ENCODE measurements at places on chromosomes 16 and 17.

DNA sequence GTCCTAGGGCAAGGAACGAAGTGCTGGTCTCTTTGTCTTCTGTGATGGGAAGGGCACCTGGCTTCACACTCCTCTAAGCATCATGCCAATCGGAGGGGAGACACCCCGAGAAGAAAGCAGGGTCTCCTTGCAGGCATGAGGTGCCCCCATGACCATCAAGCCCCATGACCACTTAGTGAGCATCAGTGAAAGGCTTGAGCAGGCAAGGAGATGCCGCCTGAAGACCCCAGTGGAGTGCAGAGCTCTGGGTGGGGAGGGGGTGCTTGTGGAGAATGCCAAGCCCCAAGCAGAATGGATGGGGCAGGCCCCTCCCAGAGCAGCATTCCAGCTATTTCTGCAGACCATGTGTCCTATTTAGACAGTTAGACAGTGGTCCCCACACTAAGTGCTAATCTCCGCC is 232.7 kb upstream of the TNRC6C start:
- DNase-seq, result no peak

DNA sequence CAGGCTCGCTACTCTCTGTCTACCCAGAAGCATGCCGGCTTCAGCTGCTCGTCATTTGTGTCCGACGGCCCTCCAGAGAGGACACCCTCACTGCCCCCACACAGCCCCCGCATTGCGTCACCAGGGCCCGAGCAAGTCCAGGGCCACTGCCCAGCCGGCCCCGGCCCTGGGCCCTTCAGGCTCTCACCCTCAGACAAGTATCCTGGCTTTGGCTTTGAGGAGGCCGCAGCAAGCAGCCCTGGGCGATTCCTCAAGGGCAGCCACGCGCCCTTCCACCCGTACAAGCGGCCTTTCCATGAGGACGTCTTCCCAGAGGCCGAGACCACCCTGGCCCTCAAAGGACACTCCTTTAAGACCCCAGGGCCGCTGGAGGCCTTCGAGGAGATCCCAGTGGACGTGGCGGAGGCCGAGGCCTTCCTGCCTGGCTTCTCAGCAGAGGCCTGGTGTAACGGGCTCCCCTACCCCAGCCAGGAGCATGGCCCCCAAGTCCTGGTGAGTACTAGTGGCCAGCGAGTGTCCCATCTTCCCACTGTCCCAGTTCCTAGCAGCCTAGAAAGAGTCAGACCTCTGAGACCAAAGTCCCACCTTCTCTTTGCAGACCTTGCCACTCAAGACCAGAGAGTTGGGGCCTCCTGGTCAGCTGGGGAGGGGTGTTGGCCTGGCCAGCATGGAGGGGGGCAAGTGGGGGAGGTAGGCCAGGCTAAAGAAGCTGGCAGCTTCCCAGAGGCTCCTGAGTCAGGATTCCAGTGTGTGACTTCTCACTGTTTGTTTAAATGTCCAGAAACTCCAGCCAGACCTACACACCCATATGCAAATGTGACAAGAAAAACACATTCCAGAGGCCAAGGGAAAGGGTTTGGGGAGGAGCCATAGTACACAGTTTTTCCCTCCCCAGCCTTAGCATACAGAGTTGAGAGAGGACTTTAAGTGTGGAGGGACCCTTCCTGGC is 18.6 kb downstream of the FOXN1 start:
- no peak for DNase-seq

GRCh38 chr16:28845293-28845692 is 855 bp downstream of the TUFM start:
- peak; percentile 31 for DNase-seq

GRCh38 chr17:18946536-18946935 is 5.4 kb upstream of the SLC5A10 start:
- no peak for DNase-seq

GRCh38 chr16:74788108-74788507 is 13.5 kb upstream of the FA2H start:
- no peak for DNase-seq

GRCh38 chr16:24906199-24906808 is 60.5 kb downstream of the SLC5A11 start:
- DNase-seq, result peak; percentile 6

DNA sequence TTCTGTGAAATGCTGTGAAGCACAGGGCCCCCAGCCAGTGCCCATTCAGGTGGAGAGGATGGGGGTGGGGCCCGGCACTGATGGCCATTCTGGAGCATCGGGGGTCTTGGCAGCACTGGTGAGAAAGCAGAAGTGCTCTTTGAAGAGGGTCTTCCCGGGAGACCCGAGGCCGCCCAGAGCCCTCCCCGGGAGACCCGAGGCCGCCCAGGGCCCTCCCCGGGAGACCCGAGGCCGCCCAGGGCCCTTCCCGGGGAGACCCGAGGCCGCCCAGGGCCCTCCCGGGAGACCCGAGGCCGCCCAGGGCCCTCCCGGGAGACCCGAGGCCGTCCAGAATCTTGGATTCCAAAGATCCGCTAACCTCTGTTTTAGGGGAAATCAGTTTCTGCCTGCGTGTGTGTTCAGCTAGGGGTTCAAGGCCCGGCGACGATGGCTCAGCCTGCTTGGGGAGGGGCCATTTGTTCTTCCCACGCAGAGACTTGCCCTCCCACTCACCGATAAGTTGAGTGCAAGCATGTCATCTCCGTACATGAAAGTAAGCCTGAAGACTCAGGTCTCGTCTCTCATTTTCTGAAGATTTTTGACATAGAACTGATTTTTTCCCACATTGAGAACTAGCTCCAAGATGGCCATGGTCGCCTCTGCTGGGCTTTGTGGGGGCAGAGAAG is 35.2 kb upstream of the CAPN15 start:
- no peak for DNase-seq

DNA sequence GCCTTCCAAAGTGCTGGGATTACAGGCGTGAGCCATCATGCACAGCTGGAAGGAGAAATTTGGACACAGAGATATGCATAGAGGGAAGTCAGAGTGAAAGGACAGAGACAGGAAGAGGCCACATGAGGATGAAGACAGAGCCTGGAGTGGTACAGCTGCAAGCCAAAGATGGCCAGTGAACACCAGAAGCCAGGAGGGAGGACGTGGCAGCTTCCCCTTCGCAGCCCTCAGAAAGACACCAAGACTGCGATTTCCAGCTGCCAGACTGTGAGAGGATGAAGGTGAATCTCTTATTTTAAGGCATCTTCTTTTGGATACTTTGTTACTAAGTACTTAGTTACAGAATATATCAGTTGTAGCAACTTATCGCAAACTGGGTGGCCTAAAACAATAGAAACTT is 60.5 kb upstream of the PLCG2 start:
- peak; percentile 58 for DNase-seq

GRCh38 chr17:73513426-73513825 is 130.8 kb downstream of the SDK2 start:
- no peak for DNase-seq

- no peak for DNase-seq
These were observed 1.6 kb downstream of the CPPED1 start for GRCh38 chr16:12802048-12802447.

DNA sequence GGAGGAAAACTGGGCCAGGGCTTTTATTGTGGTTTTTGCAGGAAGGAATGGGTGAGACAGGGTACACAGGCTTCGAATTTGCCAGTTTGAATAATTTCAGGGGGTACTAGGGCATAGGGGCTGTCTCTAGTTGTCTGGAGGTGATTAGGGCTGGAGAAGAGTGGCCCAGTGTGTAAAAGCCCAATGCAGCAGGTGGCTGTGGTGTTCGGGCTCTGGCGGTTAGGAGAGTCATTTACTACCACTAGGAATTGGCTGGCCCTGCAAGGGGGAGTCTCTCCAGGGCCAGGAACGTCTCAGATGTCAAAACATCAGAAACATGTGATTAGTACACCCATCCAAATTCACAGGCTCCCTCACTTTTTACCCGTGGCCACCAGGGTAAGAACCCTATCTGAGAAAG is 50.3 kb downstream of the GINS3 start:
- no peak for DNase-seq

GRCh38 chr17:56152874-56153602 is at the start of gene ANKFN1:
Gene ANKFN1 (plus strand): TSS chr17:56153475. CDS start chr17:56212668, 59,193 bp downstream.
- no peak for DNase-seq

GRCh38 chr17:75456039-75456416 is 407 bp upstream of the TMEM94 start:
- no peak for DNase-seq

DNA sequence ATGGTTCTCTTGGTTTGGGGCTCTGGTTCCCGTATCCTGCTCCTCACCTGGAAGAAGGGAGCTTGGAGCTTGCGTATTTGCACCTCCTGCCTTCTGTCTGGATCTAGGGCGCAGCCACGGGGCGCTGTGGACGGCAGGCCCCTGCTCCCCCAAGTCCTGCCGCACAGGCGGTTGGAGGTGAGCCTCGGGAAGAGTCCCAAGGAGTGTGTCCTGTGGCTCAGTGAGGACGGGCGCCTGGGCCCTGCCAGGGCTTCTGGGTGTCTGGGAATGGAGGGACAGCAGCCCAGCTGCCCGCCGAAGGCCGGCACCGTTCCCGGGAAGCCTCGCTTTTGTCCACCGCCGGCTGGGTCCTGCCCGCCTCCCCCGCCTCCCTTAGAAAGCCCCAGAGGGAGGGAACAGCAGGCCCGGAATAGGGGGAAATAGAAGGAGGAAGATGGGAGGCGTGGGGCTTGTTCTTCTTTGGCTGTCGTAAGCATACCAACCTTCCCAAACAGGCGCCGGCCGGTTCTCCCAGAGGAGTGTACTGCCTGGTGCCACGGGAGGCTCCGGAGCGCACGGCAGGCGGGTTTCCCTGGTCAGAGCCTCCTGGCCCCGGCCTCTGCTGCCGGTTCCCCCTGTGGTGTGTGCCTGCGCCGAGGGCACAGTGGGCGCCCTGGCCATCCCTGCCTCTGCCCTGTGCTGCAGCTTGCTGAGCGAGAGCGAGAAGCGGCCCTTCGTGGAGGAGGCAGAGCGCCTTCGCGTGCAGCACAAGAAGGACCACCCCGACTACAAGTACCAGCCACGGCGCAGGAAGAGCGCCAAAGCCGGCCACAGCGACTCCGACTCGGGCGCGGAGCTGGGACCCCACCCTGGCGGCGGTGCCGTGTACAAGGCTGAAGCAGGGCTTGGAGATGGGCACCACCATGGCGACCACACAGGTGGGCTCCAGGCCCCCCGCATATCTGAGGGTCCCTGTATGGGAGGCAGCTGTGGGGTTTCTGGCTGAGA is 1.8 kb downstream of the SOX8 start:
- DNase-seq, result no peak

DNA sequence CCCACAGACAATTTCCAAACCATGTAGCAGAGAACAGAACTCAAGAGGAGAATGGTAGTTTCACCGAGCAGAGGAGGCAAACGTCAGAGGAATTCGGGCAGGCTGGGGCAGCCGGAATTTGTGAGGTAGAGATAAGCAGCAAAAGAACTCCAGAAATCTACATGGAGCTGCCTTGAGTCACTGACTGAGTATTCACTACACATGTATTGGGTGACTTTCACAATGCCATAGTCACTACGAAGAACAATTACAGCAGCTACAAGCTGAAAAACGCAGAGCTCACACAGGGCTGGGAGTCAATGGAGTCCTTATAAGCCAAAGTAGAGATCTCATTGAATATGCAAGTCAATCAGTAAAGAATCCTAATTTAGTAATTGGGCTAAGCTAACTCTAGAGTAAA is 13.4 kb downstream of the CMC2 start:
- DNase-seq, result no peak

DNA sequence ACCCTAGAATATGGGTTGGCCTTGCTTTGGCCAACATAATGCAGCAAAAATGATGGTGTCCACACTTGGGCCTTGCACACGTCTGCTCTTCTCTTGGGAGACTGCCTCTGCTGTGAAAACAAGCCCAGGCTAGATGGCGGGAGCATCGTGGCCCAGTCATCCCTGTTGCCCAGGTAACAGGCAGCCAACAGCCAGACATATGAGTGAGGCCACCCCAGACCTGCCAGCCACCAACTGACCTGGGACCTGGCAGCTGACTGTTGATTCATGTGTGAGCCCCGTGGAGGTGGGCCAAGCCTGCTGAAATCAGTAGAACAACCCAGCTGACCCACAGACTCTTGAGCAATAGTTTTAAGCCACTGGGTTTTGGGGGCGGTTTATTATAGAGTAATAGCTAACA is 39.4 kb upstream of the CDH3 start:
- DNase-seq, result no peak

GRCh38 chr17:69443138-69443537 is 28.6 kb downstream of the MAP2K6 start:
- DNase-seq, result no peak

GRCh38 chr16:30022887-30023286 is at the start of gene C16orf92:
Gene C16orf92 (plus strand): TSS chr16:30023198. CDS start chr16:30023341, 143 bp downstream.
- no peak for DNase-seq

DNA sequence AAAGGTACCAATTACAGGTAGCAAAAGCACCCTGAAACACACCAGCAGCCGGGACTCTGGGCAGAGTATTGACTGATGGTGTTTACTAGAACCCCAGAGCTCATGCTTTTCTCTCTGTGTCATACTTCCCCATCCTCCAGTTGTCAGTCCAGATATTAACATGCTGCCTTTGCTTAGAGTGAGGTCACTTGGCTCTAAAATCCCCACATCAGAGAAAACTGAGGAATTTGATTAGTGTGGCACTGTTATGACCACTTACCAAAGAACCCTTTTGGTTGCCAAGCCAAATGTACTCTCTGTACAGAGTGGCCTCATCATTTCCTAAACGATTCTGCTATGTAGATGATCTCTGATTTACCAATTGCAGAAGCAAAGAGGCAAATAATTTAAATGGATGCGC is 80.4 kb downstream of the ABCC12 start:
- DNase-seq, result no peak

- DNase-seq, result no peak
These were observed 948 bp downstream of the LUC7L start for GRCh38 chr16:228151-228851.

DNA sequence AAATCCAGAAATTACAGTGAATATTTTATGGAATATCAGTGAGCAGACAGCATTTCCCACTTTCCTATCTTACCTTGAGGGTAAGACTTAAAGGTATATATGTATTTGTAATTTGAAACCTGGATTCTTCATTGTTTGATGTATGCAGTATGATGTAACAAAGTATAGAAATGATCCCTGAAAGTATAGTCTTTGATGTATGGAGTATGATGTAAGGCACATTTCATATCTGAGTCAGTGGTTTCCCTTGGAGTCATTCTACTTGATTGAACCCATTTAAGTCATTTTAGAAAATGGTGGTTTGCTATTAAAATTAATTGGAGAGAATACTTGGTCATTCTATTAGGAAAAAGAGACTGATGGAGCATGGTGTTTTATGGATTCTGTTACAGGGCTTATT is 10.1 kb downstream of the AMZ2 start:
- DNase-seq, result no peak

GRCh38 chr17:36837195-36837938 is 99.9 kb upstream of the LHX1 start:
- no peak for DNase-seq

- DNase-seq, result no peak
These were observed 147.8 kb upstream of the RPL38 start for GRCh38 chr17:74055508-74056160.

DNA sequence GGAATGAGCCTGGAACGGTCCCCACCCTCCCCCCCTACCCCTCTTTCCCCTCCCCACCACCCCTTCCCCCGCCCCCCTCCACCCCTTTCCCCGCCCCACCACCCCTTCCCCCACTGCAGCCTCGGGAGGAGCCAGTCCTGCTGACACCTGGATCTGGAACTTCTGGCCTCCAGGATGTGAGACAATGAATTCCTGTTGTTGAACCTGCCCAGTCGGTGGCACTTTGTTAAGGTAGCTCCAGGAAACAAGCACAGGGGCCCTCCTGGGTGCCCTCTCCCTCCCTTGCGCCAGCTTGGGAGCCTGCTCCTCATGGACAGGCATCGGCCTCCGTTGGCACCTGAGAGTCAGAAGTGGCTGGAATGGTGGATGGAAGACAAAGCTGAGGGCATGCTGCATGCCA is 152.4 kb upstream of the FOXF1 start:
- DNase-seq, result no peak
